ENCODE measurements at places on chromosomes 1 and 21.

DNA sequence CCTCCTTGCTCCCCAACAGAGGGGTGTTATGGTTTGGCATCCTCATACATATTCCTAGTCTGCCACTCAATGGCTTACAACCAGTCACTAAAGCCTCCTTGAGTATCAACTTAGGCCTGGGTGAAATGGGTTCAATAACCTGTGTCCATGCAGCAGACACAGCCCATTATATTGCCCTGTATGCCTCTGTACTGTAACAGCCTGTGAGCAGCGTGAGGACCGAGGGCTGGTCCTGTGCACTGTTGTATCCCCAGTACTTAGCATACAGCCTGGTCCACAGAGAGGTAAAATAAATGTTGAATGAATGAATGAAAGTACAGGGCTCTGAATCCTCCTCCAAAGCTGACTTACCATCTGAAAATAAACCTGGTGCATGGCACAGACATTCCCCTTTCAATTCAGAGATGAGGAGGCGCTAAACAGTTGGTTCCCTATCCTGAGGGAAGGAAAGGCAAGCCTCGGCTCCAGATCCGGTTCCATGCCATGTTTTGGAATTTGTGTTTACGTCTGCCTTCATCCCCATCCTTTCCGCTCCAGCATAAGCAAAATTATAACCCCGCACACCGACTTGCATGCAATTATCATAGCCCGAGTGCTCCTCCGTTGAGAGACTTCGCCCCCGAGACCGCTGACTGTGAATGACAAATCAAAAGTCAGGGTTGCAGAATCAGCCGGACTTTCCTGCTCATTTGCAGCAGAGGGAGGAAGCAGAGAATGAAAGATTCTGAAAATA, 45.0 kb upstream of the DNAJC6 start:
- DNase-seq, result no peak

DNA sequence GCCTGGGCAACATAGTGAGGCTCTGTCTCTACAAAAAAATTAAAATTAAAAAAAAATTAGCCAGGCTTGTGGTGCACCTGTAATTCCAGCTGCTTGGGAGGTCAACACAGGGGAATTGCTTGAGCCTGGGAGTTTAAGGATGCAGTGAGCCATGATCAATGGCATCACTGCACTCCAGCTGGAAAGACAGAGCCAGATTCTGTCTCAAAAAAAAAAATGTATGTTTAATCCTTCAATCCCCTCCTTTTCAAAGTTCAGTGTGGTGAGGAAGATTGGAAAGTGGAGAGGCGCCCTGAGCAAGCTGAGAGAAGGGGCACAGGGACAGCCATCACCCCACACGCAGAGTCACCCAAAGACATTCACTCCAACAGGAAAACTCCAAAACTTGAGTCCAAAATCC, 97.7 kb upstream of the BACE2 start:
- no peak for DNase-seq

GRCh38 chr1:84504580-84505492, 1.4 kb upstream of the SPATA1 start:
- no peak for DNase-seq

- no peak for DNase-seq
Measured at GRCh38 chr1:30242168-30242567, 481.2 kb downstream of the MATN1 start.

DNA sequence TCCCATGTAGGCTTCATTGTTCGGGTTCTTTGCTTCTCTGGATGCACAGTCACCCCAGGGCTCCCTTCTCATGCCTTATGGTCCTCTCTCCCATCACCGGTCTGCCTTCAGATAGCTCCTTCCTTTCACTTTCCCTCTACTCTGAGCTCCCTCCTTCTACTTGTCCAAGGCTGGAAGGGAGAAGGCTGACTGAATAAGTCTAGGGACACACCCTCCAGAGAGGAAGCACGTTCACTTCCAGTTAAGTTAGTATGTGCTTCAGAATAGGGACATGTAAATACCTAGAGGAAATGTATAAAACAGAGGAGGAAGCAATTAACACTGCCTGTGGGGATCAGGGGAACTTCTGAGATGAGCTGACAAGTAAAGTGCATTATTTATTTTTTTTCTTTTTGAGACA, 23.5 kb downstream of the CXADR start:
- DNase-seq, result no peak
